ENCODE measurements at places on chromosomes 7 and 10.

DNA sequence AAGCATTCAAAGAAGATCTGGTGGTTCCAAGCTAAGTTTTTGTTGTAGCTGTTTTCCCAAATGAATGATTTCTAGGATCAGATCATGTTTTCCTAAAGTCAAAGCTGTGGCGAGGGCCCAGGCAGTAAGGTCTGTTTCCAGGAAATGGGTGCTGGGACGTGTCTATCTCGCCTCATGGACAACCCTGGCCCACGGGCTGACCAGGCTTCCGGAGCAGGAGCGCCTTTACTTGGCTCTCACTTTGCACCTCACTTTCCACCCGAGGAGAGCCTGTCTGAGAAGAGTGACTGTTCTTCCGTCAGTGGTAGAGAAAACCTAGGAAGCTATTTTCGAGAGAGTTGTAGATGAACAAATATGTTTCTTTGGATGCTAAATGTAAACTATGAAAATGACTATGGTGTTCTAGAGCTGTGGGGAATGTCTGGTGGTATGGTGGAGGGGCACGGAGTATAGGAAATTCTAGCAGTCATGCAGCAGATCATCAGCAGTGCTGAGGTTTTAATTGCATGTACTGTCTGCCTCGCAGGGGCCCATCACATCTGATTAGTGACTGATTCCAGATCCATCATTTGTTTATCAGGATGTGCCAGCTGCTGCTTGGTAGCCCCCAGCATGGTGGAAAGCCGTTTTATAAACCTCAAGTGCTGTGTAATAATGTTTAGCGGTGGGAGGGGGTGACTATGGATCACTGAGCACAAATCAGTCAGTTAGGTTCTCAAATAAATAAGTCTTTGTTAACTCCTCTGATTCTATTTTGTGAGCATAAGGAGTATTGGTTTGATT is 66.6 kb downstream of the VWC2 start:
- DNase-seq: no peak

GRCh38 chr7:18013936-18014335 is 13.7 kb downstream of the PRPS1L1 start:
- no peak for DNase-seq

DNA sequence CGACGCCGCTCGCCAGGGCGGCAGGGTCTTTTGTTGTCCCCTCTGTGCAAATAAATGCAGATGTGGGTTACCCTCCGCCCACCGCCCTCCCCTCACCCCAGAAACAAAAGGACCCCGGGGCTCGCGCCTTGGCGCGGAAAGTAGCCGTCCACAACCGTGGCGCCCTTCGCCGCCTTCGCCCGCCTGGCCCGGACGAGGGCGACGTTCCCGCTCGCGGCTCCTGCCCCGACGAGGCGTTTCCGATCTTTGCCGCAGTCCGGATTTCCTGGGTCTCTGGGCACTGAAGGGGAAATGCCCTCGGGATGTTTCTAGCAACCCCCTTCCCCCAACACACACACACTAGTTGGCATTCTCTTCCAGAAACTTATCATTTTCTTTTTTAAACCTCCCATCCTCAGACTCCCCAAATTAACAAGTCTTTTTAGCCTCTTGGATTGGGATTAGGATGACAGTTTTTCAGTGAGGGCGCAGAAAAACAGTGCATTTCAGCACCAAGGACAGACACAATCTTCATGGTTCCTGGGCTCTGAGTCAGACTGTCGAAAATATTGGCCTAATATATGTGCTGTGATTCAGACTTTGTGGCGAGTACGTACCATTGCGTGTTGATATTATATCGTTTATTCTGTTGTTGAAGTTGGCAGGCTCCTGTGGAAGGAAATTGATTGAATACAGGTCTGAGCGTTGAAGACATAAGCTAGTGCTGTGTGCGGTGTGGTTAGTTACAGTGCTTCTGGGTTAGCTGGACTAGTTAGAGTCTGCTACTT is 771 bp downstream of the PHYHIPL start:
- DNase-seq: no peak

DNA sequence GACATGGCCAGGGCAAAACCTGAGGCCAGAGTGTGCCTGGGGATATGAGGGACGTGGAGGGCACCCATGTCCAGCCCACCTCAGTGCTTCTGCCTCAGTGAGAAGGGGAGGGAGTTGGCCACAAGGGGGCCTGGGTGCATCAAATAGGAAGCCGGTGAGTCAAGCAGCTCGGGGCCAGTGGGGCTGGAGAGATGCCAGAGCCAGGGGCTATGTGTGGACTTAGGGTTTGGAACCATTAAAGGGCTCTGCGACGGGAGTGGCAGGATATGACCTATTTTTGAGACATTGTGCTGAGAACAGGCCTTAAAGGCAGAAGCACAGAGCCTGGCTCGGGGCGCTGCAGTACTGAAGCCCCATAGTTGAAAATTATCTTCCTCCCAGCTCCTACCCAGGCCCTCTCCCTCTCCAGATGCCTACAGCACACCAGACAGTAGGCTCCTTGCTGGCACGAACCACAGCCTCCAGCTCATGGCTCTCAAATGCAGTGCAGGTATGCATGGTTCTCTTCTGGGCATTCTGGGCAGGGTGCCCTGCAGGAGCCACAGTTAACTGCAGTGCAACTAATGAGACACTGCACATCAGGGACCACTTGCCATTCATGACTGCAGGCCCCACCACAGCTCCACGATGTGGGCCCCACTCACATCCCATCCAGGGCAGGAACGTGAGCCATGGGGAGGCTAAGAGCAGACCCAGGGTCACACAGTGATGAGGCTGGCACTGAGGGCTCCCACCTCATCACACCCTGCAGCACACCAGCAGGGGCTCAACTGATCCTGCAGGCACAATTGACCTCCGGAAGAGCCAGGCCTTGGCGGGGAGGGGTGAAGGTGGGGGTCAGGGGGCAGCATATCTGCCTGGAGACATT is 7.2 kb upstream of the PGAM2 start:
- no peak for DNase-seq

DNA sequence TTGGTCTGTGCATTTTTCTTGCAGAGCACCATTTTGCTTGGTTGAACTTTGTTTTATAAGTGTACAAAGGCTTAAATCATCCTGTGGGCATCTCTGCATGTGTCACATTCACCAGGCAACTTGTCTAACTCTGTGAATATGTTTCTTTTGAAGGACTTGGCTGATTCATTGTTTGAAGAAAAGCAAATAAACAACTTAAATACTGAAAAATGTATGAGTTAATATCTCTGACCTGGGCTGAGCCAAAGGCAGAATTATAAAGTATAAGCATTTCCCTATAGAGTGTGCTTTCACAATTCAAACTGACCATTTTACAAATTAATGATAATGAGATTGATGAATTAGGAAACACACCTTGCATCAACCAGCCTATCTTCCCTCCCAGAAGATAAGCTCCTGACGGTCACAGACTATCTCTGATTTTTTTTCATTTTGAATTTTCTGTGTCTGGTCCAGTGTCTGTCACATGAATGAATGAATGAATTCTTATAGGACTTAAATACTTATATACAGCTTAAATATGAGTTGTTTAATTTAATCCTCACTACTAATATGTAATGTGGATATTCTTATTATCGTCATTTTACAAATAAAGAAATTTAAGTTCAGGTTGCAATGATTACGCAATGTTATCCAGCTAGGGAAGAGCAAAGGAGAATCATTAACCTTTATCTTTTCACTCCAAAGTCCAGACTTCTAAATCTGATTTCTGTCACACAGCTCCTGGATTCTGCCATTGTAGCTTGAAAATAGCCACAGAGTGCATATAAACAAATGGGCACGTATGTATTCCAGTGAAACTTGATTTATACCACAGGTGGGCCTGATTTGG is 182.0 kb upstream of the PHYHIPL start:
- DNase-seq: no peak

- DNase-seq: no peak
Observed at GRCh38 chr10:71290806-71291527, 28.1 kb upstream of the SLC29A3 start.

GRCh38 chr7:30420662-30421061 is 57.9 kb downstream of the NOD1 start:
- DNase-seq: no peak

DNA sequence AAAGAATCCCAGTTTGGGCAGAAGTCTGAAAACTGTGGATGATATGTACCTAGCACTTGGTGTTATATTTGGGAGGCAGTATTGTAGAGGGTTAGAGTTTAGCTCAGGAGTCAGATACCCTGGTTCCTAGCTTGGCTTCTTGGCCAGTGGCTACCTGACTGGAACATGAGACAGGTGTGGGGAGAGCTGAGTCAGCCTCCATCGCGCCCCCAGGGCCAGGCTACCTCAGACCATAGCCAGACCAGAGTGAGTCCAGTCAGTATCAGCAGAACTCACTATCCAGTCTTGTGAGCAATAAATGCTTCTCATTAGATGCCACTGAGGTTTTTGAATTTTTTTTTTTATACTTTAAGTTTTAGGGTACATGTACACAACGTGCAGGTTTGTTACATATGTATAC is 26.0 kb downstream of the CYP3A5 start:
- no peak for DNase-seq

GRCh38 chr10:102230264-102230860 is 4.3 kb downstream of the ELOVL3 start:
- peak; percentile 18 for DNase-seq

DNA sequence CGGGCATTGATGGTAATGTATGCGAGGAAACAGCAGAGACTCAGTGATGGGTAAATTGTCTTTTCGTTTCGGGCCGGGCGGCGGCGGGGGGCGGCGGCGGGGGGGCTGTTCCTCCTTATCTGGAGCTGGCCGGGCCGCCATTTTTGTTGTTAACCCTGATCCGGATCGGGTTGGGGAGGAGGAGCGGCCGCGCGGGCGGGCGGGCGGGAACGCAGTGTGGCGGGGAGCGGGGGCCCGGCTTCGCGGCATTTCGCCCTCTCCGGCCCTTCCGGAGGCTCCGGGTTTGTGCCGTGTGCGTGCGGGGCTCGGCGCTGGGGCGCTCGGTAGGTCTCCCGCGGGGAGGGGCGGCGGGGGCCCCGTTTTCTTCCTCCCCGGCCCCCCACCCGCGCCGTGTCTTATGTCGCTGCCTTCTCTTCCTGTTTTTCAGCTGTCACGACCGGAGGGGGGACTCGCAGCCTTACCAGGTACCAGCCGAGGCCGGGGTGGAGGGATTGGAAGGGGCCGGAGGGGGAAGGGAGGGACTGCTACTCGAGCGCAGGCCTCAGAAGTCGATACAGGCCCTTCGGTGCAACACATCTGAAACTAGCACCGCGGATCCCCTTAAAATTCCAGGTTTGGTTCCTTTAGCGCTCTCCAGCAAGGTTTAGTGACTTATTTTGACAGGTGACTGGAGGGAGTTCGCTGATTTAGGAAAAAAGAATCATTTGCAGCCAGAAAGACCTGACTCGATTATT is 820 bp downstream of the WAC start:
- peak; percentile 67 for DNase-seq

GRCh38 chr7:35258125-35258867 is 4.4 kb upstream of the TBX20 start:
- no peak for DNase-seq

DNA sequence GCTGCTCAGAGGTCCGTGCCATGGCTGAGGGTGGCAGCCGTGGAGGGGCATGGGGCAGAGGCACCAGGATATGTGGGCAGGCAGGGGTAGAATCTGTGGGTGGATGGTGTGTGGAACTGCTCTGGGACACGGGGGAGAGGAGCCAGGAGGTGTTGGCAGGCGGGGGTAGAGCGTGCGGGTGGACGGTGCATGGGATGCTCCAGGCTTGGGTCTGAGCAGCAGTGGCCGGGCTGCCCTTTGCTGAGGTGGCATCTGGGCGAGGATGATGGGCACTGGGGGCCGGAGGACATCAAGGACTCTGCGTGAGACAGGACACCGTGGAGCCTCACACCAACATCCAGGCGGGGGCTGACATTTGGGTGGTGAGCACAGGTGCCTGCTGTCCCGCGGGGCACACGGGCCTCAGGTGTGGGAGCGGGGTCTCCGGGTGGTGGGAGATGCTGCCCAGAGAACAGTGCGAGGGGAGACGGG is 46.2 kb downstream of the JAKMIP3 start:
- no peak for DNase-seq

DNA sequence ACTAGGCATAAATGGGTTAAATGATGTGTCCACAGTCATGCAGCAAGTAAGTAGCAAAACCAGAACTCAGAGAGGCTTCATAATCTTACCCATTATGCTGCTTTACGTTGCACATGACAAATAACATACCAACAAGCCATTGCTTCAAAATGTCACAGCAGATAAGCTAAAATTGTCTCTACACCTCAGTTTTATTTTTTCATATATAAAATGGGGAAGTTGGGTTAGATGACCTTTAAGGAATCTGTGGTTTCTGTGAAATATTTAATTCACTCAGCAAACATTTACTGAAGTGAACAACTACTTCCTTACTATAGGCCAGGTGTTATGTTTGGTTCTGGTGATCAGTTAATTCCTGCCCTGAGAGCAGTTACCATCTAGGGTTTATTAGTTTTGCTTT is 2.2 kb upstream of the ASCC1 start:
- no peak for DNase-seq
